Ovary (tissue), 10 donors: ENCODE measurements at places on chromosomes 7 and 10.

DNA sequence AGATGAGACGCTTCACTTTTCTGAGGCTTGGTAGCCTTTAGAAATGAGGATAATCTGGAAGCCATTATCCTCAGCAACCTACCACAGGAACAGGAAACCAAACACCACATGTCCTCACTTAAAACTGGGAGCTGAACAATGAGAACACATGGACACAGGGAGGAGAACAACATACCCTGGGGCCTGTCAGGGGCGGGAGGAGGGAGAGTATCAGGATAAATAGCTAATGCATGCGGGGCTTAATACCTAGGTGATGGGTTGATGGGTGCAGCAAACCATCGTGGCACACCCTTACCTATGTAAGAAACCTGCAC lies 48.9 kb downstream of the LRGUK start:
- H3K27me3 ChIP-seq, result no peaks in the 10 kb centered on the region
- H3K27ac ChIP-seq, result no peak overlapping the region
- DNase-seq, result no peak
- H3K4me3 ChIP-seq, result no peak overlapping the region

DNA sequence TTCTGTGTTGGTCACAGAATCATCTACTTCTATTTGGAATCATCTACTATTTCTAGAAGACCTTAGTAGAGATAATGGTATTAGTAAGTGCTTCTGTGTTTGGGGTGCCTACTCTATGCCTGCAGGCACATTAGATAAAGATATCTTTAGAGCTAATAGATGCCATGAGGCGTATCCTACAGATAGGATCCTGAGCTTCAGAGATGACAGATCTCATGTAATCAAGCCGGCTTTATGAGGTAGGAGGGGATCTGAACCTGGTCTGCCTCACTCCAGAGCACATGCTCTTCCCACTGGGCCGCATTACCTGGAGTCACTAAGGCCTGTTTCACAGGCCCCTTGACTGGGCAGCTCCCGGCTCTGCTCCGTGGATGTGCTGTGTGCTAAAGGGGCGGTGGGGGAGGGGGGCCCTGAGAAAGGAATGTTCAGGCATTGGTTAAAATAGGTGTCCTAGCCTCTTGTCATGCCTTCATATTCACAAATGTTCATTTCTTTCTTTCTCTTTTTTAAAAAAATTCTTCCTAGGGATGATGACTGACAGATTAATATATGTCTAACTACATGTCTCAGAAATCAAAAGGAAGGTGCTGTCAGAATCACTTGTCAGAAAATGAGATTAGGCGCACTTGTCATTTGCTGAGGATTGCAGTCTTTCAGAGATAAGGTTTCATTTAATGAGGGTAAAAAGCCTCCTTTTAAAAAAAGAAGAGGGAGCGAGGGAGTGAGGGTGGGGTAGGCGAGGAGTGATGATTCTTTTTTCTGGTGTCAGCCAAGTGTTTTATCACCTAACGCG lies 458.0 kb upstream of the GALNT17 start:
- H3K4me3 ChIP-seq, result no peak overlapping the region
- no peak overlapping the region for H3K27ac ChIP-seq
- H3K27me3 ChIP-seq, result no peaks in the 10 kb centered on the region

DNA sequence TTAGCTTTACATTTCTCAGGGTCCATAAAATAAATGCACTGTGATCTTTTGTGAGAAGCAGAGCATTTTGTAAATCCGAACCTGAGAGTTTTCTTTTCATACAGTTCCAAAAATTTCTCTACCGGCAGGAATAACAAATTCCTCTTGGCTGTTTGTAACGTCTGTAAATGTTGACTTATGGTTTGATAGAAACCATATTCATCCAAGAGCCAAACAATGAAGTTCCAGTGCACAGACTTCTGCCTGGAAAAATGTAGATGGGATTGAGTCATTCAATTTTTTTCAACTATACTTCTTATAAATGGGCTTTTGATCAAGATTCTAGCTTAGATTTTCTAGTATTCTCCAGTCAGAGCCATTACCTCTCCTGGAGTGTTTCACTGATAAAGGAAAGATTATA lies 530.6 kb downstream of the TFEC start:
- no peaks in the 10 kb centered on the region for H3K4me1 ChIP-seq
- H3K4me3 ChIP-seq, result no peak overlapping the region
- H3K27me3 ChIP-seq, result no peaks in the 10 kb centered on the region
- DNase-seq, result no peak
- H3K27ac ChIP-seq, result no peak overlapping the region

GRCh38 chr10:85651497-85651882 lies 715.1 kb downstream of the GRID1 start:
- H3K27ac ChIP-seq, result no peak overlapping the region
- H3K27me3 ChIP-seq, result no peaks in the 10 kb centered on the region
- H3K4me3 ChIP-seq, result no peak overlapping the region
- no peaks in the 10 kb centered on the region for H3K36me3 ChIP-seq

DNA sequence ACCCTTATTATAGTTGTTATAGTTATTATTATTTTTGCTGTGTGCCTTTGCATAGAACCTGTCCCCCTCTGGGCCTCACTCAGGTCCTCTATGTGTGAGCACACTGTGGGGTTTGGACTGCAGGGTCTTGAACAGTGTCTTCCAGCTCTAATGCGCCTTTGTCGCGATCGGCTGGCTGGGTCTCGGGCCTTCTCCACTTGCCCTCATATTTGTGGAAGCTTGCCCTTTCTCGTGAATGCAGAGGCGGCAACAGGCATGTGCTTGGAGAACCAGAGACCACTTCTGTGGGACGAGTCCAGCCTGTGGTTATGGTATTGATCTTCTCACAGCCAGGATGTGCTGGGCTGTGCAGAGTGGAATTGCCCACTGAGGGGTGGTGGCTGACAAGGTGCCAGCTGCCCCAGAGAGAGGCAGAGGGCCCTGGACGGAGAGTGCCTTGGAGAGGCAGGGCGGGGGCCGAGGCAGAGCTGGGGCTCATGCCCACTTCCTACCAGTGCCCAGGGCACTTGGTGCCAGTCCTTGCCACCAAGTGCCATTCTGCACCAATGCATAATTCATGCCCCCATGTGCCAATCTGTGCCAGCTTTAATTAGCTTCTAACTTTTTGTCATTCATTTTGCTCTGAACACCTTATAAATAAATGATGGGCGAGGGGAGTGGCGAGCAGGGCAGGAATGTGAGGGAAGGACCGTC lies 6.8 kb upstream of the CDH23 start:
- H3K4me1 ChIP-seq, result no peaks in the 10 kb centered on the region
- H3K36me3 ChIP-seq, result no peaks in the 10 kb centered on the region
- H3K27me3 ChIP-seq, result no peaks in the 10 kb centered on the region
- H3K27ac ChIP-seq, result no peak overlapping the region
- no peak for DNase-seq

DNA sequence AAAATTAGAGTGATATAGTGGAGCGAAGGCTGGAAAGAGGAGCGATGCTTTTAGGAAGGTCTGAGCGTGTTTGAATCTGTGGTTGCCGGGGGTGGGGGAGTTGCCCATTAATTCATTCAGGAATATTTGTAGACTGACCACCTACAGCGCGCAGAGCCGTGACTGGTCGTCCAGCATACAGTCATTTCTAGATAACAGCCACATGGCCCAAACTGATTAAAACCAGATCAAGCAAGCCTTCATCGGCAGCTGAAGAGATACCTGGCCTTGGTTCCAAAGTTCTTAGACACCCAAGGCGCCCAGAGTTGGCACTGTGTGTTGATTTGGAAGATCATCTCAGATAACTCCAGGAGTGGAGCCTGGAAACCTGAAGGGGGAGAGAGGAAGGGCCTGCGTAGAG lies 1.7 kb downstream of the PROSER2 start:
- no peaks in the 10 kb centered on the region for H3K27me3 ChIP-seq
- DNase-seq, result no peak
- H3K36me3 ChIP-seq, result no peaks in the 10 kb centered on the region
- H3K4me3 ChIP-seq, result no peak overlapping the region

DNA sequence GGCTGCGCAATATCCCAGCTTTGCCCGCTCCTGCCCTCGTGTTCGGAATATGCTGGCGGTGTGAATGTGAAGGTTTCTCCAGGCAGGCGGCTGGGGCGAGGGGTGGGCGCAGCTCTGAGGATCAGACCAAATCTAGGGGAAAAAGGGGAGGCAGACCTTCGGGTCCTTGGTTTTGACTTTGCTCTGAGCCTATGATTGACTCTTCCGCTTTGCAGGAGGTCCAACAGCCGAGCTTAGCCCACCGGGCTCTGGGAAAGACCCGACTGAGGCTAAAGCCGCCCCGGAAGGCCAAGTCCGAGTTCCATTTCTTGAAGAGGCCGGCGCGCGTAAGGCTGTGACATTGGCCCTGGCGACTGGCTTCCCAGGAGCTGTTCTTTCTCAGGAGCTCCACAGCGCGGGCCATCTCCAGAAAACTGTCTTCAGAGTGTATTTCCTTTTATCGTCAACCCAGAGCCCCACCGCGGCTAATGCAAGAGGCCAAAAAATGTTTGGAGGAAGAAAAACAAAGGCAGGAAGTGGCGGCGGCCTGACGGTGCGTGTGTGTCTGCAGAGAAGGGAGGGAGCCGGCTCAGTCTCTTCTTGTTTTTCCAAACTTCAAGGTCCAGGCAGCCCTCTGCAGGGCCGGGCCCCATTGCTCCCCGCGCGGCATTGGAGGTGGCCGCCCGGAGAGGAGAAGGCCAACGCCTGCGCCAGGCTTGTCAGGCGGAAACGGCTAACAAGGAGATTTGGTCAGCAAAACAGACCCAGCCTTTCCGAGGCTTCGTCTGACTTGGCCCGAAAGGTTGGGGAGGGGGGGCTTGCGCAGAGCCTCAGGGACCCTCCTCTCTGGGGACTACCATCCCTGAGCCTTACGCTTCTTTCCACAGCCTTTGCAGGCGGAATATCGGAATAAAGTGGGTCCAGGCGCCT lies 3.6 kb upstream of the HOXA11 start:
- H3K4me3 ChIP-seq, result peak overlapping the region; percentile 39
- DNase-seq, result peak; percentile 39
- H3K36me3 ChIP-seq, result no peaks in the 10 kb centered on the region
- H3K27me3 ChIP-seq, result peaks cover 20% of the 10 kb centered on the region

DNA sequence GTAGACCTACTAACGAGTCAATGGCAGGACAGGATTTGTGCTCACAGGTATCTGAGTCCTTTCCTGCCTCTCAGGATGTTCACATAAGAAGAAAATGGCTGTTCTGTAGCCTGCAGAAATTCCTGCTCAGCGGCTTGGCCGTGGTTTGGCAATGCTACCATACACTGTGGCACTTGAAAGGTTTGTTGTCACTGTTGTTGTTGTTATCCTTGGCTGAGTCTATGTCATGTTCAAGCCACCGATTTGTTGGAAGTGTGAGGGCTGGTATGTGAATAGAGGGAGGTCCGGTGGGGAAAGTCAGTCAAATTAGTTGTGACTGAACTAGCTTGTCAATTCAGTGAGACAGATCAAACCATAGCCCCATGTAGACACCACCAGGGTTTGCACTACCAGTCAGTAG lies 199.9 kb downstream of the TRIL start:
- no peak overlapping the region for H3K4me3 ChIP-seq
- H3K27me3 ChIP-seq, result no peaks in the 10 kb centered on the region
- no peaks in the 10 kb centered on the region for H3K36me3 ChIP-seq

GRCh38 chr10:72485701-72486100 lies 131.0 kb upstream of the DNAJB12 start:
- H3K4me3 ChIP-seq, result no peak overlapping the region
- no peak for DNase-seq
- no peaks in the 10 kb centered on the region for H3K27me3 ChIP-seq
- no peak overlapping the region for H3K27ac ChIP-seq
- H3K4me1 ChIP-seq, result no peaks in the 10 kb centered on the region
- H3K36me3 ChIP-seq, result no peaks in the 10 kb centered on the region

GRCh38 chr7:16368885-16369284 lies 52.5 kb downstream of the CRPPA start:
- no peak for DNase-seq
- H3K4me1 ChIP-seq, result no peaks in the 10 kb centered on the region
- H3K36me3 ChIP-seq, result no peaks in the 10 kb centered on the region
- H3K4me3 ChIP-seq, result no peak overlapping the region
- no peak overlapping the region for H3K27ac ChIP-seq

- H3K36me3 ChIP-seq, result no peaks in the 10 kb centered on the region
- H3K27me3 ChIP-seq, result no peaks in the 10 kb centered on the region
- H3K4me3 ChIP-seq, result no peak overlapping the region
These were observed 93.8 kb upstream of the MEOX2 start for GRCh38 chr7:15780271-15780670.

- no peak overlapping the region for H3K4me3 ChIP-seq
- H3K27me3 ChIP-seq, result no peaks in the 10 kb centered on the region
- H3K27ac ChIP-seq, result no peak overlapping the region
- H3K36me3 ChIP-seq, result no peaks in the 10 kb centered on the region
These were observed 72.0 kb upstream of the KCTD7 start for GRCh38 chr7:66556549-66557213.

GRCh38 chr10:120429395-120429794 lies 27.6 kb upstream of the PLPP4 start:
- no peak for DNase-seq
- no peaks in the 10 kb centered on the region for H3K27me3 ChIP-seq
- H3K27ac ChIP-seq, result no peak overlapping the region

GRCh38 chr7:131489881-131490280 lies 66.5 kb downstream of the PODXL start:
- H3K4me3 ChIP-seq, result no peak overlapping the region
- H3K36me3 ChIP-seq, result no peaks in the 10 kb centered on the region
- DNase-seq, result no peak

- no peaks in the 10 kb centered on the region for H3K4me1 ChIP-seq
- no peaks in the 10 kb centered on the region for H3K27me3 ChIP-seq
- H3K4me3 ChIP-seq, result no peak overlapping the region
- H3K36me3 ChIP-seq, result no peaks in the 10 kb centered on the region
These were observed 10.0 kb downstream of the CAMK2B start for GRCh38 chr7:44315301-44315903.

- no peaks in the 10 kb centered on the region for H3K36me3 ChIP-seq
- DNase-seq, result no peak
- no peak overlapping the region for H3K27ac ChIP-seq
- no peaks in the 10 kb centered on the region for H3K27me3 ChIP-seq
- H3K4me3 ChIP-seq, result no peak overlapping the region
These were observed 306.5 kb upstream of the NFE2L3 start for GRCh38 chr7:25845464-25845863.

DNA sequence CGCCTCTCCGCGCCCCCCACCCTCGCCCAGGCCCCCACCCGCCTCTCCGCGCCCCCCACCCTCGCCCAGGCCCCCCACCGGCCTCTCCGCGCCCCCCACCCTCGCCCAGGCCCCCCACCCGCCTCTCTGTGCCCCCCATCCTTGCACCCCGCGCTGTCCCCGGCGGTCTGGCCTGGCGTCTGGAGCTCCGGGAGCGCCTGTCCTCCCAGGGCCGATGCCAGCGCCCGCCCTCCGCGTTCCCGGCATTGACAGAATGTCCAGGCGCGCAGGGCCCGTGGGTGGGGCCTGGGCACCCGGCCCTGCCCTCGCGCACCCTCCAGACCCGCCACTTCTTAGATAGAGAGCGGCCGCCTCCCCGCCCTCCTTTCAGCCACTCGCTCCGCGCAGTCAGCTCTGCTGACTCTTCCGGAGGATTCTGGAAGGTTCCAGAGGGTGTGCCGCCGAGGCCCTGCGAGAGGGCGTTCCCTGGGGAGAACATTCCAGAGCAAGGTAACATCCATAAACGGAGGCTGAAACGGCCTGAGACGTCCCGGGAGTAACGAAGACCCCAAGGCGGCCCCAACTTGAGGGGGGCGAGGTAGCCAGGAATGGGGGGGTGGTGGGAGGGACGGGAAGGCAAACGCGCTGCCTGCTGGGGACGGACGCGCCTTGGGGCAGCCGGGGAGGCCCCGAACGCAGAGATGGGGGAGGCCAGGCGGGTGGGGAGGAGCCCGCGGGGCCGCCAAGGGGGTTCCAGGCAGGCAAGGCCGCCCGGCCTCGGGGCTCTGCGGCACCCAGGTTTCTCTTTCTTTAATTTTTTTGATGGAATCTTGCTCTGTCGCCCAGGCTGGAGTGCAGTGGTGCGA lies 117.8 kb downstream of the DYNC2I1 start:
- peaks cover 2% of the 10 kb centered on the region for H3K4me1 ChIP-seq
- no peak overlapping the region for H3K27ac ChIP-seq
- H3K4me3 ChIP-seq, result no peak overlapping the region
- H3K27me3 ChIP-seq, result no peaks in the 10 kb centered on the region
- no peaks in the 10 kb centered on the region for H3K36me3 ChIP-seq
